ENCODE measurements at places on chromosomes 5 and 9. TPM values are rescaled to one million over a fixed set of nuclear protein-coding genes. Genes with fewer than 3 reads are reported as not detected.

The RNF183 gene
- not detected for total RNA-seq

The TMEM252 gene
- not detected for total RNA-seq

The GNAQ gene
- total RNA-seq: 0.86 TPM

The BASP1 gene
- total RNA-seq: 169 TPM

The GHR gene
- 2.2 TPM for total RNA-seq

The GABBR2 gene
- total RNA-seq: 0.44 TPM

The ARHGEF37 gene
- 5.2 TPM for total RNA-seq

The PLAC8L1 gene
- total RNA-seq: not detected

The FBLL1 gene
- total RNA-seq: 0.07 TPM

The PCDHGA6 gene
- total RNA-seq: 1.6 TPM

The PCDHGB5 gene
- 10.3 TPM for total RNA-seq

The HSPB3 gene
- not detected for total RNA-seq

The FREM1 gene
- 0.52 TPM for total RNA-seq

The UBLCP1 gene
- total RNA-seq: 8.9 TPM

The CARTPT gene
- not detected for total RNA-seq

The TMEM8B gene
- 2.4 TPM for total RNA-seq

The CDH18 gene
- total RNA-seq: 0.15 TPM

The HTR1A gene
- not detected for total RNA-seq

The MARVELD2 gene
- total RNA-seq: 12.5 TPM

The RUSC2 gene
- 13.3 TPM for total RNA-seq

The SLC6A19 gene
- not detected for total RNA-seq

The LHX3 gene
- total RNA-seq: not detected

The SLC6A3 gene
- total RNA-seq: not detected

The PDCD1LG2 gene
- 0.46 TPM for total RNA-seq

The PCDHB2 gene
- total RNA-seq: 13.8 TPM

The PHYHD1 gene
- not detected for total RNA-seq

The GABRA1 gene
- total RNA-seq: not detected

The LCN15 gene
- not detected for total RNA-seq

The DRD1 gene
- total RNA-seq: not detected

The SMIM3 gene
- 15.6 TPM for total RNA-seq

The NKD2 gene
- 6.7 TPM for total RNA-seq

The CATSPER3 gene
- 0.40 TPM for total RNA-seq

The SLC4A9 gene
- 0.29 TPM for total RNA-seq

The AHRR gene
- 1.9 TPM for total RNA-seq

The CCL28 gene
- total RNA-seq: 8.1 TPM

The C6 gene
- not detected for total RNA-seq

The LCN1 gene
- not detected for total RNA-seq

The TXNDC8 gene
- not detected for total RNA-seq

All from PC-3 (cell line).